HT-29 (cell line): ENCODE measurements at places on chromosomes 2 and 18.

DNA sequence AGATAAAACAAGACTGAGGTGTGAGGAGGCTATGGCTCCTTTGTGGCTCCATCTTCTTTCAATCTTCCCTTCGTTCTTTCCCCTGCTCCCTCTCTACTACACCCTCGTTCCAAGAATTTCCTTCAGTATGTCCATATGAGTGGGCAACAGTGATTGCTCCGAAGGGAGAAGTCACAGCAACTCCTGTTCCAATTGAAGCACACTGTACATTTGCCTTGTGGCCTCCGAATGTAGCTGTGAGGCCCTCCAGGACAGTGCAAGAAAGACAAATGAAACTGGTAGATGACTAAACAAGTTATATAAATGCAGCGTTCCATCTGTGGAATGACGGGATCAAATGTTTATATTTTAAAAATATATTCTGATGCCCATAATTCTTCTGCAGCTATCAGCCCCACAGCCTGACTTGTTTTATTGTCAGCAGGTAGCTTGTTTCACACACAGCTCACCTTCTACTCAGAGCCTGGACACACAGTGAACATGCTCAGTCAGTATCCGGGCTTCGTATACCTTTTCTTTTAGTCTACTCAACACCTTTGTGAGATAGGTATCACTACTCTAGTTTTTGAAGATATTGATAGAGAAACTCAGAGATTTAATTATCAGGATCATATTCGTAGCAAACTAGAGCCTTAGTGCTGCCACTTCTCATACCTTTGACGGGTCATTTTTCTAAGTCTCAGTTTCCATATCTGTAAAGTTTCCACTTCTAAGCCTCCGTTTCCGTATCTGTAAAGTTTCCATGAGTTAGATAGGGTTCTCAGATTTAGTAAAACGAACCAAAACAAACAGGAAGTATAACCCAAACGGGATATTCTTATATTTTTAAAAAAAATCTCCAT, 216.7 kb upstream of the STON1 start:
- no peak for DNase-seq

DNA sequence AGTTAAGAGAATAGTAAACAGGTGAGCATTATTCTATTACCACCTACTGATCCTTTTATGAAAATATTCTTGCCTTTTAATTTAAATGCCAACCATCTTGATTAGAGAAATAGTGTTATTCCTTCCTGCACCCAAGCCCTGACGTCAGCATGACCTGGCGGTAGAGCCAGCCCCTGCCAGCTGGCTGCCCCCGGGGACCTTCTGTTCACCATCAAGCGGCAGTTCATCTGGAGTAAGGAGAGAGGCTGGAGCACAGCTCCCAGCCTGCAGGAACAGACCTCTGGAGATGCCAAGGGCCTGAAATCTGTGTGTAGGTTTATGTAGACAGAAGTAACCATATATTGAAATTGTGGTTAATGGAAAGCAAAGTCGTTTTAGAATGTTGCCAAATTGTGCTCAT, 171.8 kb downstream of the GBX2 start:
- no peak for DNase-seq

DNA sequence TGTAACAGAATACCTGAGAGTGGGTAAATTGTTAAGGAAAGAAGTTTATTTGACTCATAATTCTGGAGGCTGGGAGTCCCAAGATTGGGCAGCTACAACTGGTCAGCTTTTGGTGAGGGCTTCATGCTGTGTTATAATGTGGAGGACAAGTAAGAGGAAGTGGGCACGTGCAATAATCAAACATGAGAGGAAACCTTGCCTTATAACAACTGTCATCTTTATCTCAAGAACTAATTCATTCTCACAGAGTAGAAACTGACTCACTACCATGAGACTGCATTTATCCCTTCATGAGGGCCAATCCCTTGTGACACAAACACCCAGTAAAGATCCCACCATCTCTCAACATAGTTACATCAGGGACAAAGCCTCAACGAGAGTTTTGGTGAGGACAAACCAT, 318.1 kb upstream of the NT5C1B start:
- no peak for DNase-seq

DNA sequence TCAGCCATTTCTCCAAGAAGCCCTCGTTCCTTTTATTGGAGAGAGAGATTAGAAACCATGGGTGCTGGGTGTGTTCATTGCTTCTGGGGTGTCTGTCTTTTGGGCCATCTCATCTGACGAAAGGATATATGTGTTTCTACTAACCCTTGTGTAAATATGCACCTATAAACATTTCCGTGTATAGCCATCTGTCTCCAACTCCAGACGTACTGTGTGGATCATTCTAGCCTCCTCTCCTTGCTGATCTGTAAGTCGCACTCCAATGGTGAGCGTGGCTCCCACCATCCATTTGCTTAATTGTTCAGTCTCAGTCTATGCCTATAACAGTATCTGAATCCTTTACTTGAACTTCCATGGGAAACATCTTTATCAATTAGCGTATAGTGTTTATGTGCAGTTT, 1.8 kb downstream of the RBFA start:
- DNase-seq: no peak

- no peak for DNase-seq
Observed at GRCh38 chr2:237708961-237709360, 81.6 kb downstream of the LRRFIP1 start.

DNA sequence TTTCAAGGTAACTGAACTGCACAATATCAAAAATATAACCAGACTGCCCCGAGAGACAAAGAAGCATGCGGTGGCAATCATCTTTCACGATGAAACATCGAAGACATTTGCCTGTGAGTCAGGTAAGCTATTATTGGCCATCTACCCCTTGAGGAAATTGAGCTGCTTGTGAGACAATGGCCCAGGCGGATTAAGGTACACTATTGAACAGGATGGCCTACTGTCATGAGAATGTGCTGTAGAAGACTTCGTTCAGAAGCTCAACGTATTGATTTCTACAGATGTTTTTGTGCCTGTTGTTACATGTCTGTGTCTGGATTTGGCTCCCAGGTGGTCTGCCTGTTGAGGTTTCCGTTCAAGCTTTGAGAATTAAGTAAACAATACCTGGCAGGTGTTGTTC, 198.7 kb downstream of the DOK6 start:
- DNase-seq: no peak

DNA sequence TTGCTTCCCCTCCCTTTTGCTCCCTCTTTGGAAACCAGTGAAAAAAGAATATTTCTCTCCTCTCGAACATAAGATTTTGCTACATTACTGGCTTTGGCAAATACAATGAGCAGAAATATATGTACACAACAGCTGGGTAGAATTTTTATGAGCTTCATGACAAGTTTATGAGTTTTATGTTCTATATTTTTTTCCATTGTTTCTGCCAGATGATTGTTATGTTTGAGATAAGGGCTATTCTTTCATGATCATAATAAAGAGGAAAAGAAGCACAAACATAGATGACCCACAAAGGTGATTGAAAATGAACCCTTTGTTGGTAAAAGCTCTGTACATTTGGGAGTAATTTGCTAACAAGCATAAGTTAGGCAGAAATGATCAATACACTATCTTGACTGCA, 14.8 kb upstream of the TFPI start:
- DNase-seq: no peak
